ENCODE measurements at places on chromosomes 1 and 21.

DNA sequence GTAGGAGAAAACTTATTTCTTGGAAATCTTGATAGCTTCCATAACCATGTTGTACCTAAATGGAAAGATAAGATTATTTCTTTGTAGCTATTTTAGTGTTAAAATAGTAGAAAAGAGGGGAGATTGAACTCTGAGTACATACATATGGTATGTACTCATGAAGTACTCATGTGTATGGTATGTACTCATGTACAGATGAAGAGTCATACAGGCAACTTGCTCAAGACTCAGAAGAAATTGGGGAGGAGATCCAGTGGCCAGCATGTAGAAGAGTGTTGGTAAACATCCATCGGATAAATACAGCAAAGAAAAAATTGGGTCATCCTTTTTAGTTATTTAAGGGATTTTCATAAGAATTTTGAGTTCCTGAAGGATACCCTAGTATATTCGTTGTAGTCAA lies 29.0 kb downstream of the MDM4 start:
- DNase-seq: no peak

- DNase-seq: no peak
Observed at GRCh38 chr1:227562933-227563323, 428 bp upstream of the ZNF678 start.

DNA sequence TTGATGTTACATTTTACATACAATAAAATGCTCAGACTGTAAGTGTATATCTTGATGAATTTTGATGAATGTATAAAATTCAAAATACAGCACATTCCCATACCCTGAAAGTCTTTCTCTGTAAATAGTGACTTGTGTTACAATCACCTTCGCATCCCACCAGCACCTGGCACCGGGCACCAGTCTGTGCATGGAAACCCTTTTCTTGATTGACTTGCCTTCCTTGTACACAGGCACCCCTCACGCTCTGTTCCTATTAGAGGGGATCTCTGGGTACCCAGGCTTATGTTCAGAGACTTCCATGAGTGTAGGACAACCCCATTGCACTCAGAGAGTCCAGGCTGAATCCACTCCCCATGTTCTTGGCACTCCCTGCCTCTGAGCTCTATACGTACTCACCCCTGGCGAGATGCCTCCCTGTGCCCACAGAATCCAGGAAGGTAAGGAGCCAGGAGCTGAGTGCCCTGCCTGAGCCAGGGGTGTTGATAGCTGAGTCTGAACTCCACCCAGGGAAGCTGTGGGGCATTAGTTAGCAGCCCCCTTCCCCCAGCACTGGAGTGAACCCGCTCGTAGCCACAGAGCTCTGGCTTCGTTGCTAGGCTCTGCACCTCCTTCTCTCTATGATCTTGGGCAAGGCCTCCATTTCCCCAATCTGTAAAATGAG lies 22.5 kb upstream of the PKP1 start:
- no peak for DNase-seq

DNA sequence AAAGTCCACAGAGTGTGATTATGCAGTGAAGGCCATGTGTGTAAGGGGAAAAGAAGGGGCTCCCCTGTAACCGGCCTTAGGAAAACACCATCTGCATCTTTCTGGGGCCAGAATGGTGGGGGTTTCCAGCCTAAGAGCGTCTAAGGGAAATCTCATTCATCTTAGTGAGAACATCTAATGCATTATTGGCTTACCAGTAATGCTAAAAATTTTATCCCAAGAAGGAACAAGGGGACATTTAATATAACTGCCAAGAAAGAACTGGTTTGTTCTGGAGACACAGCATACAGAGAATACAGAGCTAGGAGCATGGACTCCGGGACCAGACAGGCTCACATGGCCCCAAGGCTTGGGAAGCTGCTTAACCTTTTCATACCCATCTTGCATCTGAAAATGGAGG lies 58.3 kb upstream of the DSCAM start:
- DNase-seq: no peak

GRCh38 chr1:215606564-215607168 lies 39.6 kb downstream of the KCTD3 start:
- DNase-seq: no peak

DNA sequence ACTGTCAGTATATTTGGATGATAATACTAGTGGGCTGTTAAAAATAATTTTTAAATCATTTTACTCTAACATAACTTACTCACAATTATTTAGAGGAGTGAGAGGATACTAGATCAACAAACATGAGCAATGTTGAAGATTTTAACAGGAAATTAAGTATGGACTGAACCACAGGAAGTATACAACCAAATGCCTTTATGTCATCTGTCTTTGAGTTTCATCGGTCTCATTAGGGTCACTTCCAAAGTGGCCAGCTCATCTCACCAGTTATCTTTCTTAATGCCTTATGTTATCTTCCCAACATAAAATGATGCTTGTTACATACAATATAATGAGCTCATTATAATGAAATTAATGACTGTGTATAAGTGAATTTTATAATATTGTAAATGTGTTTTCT lies 1.5 kb upstream of the RGS1 start:
- DNase-seq: no peak

DNA sequence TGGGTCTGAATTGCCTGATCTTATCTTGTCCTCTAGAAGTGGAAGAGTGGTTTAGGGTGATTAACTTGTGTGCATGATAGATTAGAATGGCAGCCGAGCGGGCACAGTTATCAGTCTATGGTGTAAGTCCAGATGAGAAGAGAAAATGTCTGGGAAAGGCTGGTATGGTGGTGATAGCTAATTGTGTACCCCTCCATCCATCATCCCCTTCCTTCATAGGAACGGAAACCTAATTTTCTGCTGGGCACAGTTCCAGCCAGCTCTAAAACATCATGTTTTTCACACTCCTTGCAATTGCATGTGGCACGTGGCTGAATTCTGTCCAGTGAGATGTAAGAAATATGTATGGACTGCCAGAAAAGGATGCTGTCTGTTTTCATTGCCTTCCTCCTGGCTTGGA lies 40.9 kb upstream of the ZP4 start:
- no peak for DNase-seq

Data from H54 (cell line).